Erythroblast (primary cell): ENCODE measurements at places on chromosomes 12 and 14.

DNA sequence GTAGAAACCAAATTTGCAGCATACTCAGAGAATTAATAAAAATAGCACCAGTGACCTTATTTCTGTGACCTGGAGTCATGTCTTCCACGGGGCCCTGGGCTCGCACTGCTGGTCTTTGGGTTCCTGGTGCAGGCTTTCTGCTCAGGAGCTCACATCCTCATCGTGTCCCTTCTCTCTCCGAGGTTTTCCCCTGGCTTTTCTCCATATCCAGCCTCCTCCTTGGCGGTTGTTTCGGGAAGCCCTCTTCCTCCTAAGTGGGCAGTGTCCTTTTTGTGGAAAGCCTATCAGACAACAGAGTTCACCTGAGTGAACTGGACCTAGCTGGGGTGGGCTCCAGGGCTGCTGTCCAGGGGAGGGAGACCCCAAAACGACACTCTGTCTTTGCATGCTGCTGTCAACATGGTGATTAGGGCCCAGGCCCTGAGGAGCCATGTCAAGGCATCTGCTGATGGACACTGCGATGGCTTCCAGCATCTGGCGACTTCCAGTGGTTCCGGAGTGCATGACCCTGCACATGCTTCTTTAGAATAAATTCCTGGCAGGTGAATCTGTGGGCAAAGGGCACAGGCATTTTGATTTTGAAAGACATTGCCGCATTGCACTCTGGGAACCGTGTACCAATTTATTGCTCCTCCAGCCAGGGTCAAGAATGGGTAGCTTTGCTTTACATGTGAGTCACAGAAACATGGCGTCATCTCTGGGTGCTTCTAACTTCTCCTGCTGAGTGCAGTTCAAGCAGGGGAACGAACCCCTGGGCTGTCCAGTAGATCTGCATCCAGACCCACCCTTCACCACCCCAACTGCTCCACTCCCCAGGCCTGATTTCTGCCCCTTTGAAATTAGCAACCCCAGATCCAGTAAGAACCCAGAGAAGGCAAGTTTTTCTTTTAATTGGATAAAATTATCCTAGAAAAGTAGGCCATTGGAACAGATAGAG is 136.8 kb downstream of the ADGRD1 start:
- no peak for DNase-seq

DNA sequence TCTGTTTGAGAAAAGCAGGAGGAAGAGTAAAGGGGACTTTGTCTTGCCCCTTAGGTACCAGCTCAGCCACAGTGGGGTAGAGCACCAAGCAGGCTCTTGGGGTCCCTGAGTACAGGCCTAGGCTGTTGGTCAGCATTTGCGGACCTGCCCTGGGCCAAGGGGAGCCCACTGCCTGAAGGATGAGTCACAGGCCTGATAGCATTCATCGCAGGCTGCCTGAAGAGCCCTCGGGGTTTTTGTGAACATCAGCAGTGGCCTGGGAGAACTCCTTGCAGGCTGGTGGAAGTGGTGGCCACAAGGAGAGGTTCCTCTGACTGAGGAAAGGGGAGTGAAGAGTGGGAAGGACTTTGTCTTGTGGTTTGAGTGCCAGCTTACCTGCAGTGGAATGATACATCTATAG is 25.0 kb upstream of the P2RX7 start:
- DNase-seq = no peak

DNA sequence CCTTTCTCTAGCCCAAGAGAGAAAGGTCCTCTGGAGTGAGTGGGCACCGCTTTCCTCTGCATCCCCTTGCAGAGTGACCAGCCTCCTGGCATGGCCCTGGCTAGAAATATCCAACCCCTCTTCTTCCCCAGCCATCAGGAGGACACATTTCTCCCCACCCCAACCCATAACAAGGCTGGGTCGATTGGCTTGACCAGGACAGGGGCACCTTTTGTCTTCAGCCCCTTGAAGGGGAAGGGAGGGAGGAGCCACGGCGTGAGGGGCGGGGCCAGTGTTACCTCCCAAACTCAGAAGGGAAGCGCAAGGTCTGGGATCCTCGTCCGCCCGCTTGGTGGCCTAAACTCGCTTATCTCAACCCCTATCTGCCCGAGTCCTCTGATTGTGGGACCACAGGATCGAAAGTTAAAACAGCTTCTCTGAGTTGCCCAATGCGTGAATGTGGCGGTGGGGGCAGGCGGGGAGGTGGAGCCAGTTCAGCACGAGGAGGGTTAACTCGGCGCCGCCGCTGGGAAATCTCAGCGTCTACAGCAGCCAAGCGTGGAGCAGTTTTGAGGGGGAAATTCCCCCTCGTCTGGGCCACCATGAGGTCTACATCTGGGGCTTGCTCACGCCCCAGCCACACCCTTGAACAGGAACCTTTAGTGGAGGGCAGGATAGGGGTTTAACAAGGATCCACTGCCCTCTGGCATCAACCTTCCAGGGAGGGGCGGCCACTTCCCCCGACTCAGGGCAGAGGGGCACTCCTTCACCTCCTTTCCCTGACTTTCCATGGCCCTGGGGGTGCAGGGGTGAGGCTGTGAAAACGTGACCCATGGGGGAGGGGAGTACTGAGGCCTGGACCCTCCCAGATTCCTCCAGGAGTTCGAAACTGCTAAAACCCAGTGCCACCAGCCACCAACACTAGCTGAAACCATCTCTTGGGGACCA is 795 bp downstream of the STAT6 start:
- DNase-seq = peak; percentile 68

GRCh38 chr14:78486081-78486480 is 315.9 kb downstream of the NRXN3 start:
- no peak for DNase-seq

DNA sequence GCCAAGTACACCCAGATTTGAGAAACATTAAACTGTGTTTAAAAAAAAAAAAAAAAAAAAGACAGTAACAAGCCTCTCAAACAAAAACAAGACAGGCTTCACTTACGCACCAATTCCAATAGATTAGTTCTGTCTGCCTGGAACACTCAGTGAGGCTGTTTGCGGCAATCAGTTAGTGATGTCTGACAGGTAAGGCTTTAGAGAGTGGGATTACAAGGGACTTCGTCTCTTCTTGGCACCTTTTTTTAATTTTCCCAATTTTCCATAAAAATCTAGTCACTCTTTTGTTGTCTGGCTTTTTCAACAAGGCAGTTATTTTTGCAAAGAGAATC is 79.6 kb downstream of the NCOR2 start:
- DNase-seq = peak; percentile 56

- DNase-seq = peak; percentile 60
Measured at GRCh38 chr14:61342486-61342885, 21.1 kb downstream of the PRKCH start.

DNA sequence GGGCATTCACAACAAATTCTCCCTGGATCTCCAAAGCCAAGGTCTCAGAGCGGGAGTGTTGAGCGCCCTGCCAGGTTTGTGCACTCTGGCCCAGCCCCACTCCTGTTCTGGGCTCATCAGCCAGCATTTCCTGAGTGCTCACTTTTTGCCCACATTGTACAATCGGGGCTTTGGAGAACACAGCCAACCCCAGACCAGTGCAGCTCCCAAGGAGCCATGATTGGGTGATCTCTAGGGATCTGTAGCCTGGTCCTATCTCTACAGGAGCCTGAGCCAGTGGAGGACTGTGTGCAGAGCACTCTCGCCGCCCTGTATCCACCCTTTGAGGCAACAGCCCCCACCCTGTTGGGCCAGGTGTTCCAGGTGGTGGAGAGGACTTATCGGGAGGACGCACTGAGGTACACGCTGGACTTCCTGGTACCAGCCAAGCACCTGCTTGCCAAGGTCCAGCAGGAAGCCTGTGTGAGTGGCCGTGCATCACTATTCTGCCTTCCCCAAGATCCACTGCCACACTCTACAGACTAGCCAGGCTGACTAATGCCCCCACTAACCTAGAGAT is 2.8 kb downstream of the ARHGEF40 start:
- no peak for DNase-seq

DNA sequence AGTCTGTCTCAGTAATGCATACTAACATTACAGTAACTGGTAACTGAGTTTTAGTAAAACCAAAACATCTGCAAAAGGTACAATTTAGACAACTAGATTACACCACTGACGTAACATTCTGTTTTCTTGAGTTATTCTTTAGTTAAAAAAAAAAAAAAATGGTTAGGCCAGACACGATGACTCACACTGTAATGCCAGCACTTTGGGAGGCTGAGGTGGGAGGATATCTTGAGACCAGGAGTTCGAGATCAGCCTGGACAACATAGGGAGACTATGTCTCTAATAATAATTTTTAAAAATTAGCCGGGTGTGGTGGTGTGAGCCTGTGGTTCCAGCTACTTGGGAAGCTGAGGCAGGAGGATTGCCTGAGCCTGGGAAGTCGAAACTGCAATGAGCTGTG is 34.1 kb downstream of the AP5M1 start:
- no peak for DNase-seq

GRCh38 chr12:75602106-75602505 is 90.7 kb upstream of the KRR1 start:
- no peak for DNase-seq

- DNase-seq = no peak
Measured at GRCh38 chr12:72574138-72574537, 302.0 kb downstream of the TRHDE start.

DNA sequence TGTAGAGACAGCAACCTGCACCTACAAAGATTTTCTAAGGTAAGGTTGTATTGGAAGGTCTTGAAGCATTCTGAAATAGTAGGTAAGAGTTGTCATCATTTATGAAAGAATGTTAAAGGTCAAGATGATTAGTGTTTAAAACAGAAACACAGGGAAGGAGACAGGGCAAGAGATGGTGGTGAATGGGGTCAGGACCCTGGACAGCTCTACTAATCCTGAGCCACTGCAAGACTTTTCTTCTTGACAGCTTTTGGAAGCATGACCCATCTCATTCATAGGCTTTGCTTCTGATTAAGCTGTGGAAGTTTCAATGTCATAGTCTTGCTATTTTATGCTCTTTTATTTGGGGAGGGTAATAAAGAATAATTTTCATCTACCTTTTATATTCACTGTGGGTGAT is 75.5 kb upstream of the CAND1 start:
- DNase-seq = peak; percentile 37

DNA sequence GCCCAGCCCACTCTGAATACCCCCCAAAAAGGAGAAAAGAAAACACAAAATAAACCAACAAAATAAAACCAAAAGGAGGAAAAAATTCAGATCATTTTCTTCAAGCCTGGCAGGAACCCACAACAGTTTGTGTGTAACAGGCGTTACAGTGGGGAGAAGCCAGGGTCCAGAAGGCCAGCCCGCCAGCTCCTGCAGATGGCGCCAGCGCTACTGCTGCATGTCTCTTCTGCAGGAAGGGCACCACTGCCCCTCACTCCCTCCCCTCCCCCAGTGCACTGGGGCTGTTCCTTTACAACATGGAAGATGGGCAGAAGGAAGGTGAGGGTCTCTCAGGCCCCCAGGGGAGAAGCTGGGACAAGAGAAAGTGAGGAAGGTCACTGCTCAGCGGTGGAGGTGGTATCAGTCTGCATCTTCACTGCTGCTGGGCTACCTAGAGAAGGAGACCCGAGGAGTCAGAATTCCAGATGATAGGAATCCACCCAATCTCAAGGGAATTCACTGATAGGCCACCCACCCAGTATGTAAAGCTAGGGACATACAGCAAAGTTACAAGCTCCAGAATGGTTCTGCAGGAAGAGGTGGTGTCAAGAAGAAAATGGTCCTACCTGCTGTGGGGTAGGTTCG is 2.3 kb upstream of the NOP2 start:
- peak; percentile 64 for DNase-seq

GRCh38 chr12:51270951-51271518 is 820 bp upstream of the SMAGP start:
- no peak for DNase-seq

DNA sequence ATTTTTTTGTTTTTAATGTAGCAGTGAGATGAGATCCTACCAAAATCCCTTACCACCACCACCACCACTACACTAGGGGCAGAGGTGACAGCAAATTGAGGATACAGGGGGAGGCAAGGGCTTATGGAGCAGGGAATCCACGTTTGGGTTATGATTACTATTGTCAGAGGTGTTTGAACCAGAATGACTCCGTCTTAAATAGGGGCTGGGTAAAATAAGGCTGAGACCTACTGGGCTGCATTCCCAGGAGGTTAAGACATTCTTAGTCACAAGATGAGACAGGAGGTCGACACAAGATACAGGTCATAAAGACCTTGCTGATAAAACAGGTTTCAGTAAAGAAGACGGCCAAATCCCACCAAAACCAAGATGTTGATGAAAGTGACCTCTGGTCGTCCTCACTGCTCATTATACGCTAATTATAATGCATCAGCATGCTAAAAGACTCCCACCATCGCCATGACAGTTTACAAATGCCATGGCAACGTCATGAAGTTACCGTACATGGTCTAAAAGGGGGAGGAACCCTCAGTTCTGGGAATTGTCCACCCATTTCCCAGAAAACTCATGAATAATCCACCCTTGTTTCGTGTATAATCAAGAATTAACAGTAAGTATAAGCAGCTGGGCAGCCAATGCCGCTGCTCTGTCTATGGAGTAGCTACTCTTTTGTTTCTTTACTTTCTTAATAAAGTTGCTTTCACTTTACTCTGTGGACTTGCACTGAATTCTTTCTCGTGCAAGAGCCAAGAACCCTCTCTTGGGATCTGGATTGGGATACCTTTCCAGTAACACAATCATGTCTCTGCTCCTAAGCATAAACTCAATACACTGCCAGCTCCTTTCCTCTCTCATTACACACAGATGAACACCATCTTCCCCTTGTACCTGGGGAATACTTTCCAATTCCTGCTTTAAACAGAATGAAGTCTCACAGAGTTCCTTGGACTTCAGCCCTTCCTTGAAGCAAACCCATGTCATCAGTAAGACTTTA is 16.7 kb upstream of the CRY1 start:
- DNase-seq = peak; percentile 20

- DNase-seq = no peak
Measured at GRCh38 chr14:75494896-75495295, 27.4 kb upstream of the BATF start.

- DNase-seq = peak; percentile 48
Measured at GRCh38 chr12:5965950-5966383, 20.9 kb upstream of the ANO2 start.

DNA sequence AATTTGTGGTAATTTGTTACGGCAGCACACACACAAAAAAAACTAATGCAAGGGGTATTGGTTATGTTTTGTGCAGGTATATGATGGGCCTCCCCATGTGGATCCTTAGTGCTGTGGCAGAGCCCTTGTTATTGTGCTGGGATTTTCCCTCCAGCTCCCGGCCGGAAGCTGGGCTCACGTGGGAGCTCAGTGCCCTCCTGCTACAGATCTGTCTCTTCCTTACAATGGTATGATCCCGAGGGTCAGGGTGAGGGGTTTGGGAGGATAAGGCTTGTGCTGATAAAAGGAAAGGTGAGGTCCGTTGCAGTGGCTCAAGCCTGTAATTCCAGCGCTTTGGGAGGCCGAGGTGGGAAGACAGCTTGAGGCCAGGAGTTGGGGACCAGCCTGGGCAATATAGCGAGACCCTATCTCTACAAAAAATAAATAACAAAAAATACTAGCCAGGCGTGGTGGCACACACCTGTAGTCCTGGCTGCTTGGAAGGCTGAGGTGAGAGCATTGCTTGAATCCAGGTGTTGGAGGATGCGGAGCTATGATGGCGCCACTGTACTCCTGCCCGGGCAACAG is 861 bp upstream of the SLC48A1 start:
- DNase-seq = no peak

GRCh38 chr14:98608071-98609060 is 663.6 kb downstream of the BCL11B start:
- DNase-seq = no peak

- no peak for DNase-seq
Measured at GRCh38 chr12:124477107-124477915, 90.1 kb downstream of the NCOR2 start.

GRCh38 chr14:97219431-97220017 is 422.3 kb downstream of the VRK1 start:
- DNase-seq = no peak
